HEK293T (cell line): ENCODE measurements at places on chromosomes 13 and 19.

DNA sequence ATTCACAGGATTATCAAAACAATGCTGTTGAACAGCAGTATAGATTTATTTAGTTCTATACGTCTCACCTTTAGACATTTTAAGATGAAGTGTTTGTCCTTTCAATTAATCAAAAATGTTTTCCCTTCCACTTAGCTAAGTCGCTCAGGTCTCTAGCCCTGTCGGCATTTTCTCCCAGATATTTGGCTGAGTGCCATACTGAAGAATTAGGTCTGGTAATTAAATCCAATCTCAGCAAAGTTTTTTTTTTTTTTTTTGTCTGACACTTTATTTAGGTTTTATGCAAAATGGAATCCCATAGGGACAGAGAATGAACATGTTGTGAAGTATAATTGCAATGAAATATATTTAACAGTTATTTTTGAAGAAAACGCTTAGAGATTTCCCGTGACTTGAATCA is 44.1 kb downstream of the RFC3 start:
- no peak for DNase-seq

DNA sequence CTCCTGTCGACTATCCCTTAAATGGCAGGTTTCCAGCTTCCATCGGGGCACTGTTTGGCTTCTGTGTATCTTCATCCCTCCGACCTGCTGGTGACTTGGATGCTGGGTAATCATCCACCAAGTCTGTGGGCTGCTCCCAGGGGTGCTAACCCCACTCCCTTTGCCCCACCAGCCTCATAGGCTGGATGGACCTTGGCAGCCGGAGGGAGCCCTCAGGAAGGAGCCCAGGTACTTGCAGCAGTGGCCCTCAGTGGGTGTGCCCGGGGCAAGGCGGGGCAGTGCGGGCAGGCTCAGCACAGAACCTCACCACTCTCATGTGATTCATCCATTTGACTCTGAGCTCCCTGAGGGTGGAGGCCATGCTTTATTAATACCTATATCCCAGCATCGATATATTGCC is 27.4 kb upstream of the TUBGCP3 start:
- no peak for DNase-seq

DNA sequence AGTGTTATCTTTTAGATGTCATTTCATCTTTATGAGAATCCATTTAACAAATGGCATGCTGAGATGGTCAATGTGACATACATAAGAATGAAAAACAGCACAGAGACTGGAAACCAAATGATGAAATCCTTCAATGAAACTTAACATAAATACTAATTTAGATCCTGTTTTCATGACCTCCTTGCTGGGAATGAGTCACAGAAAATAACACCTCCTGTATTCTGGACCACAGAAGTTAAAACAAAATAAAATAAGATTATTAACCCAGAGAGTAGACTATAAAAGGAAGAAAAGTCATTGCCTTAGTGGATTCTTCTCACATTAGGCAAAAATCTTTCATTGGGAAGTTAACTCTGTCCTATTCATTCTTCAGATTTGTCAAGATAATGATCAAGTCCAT is 1.6 kb downstream of the DIAPH3 start:
- DNase-seq: no peak

GRCh38 chr13:99384468-99384867 is 77.3 kb upstream of the GPR183 start:
- DNase-seq: no peak

DNA sequence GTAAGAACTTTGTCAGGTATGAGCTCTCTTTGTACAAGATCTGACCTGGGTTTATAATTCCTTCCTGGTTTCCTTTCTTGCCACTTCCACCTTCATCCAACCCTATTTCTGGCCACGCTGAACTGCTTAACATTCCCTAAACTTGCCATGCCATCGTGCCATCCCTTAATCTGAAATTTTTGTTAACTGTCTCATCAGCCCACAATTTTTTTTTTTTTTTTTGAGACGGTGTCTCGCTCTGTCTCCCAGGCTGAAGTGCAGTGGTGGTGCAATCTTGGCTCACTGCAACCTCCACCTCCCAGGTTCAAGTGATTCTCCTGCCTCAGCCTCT is 144.6 kb downstream of the GGACT start:
- DNase-seq: no peak
